ENCODE measurements at places on chromosomes 3 and 15. TPM values are rescaled to one million over a fixed set of nuclear protein-coding genes. Genes with fewer than 3 reads are reported as not detected.

- DNase-seq, result no peak
Measured at GRCh38 chr3:112405845-112406244, 72.9 kb downstream of the CD200 start.

DNA sequence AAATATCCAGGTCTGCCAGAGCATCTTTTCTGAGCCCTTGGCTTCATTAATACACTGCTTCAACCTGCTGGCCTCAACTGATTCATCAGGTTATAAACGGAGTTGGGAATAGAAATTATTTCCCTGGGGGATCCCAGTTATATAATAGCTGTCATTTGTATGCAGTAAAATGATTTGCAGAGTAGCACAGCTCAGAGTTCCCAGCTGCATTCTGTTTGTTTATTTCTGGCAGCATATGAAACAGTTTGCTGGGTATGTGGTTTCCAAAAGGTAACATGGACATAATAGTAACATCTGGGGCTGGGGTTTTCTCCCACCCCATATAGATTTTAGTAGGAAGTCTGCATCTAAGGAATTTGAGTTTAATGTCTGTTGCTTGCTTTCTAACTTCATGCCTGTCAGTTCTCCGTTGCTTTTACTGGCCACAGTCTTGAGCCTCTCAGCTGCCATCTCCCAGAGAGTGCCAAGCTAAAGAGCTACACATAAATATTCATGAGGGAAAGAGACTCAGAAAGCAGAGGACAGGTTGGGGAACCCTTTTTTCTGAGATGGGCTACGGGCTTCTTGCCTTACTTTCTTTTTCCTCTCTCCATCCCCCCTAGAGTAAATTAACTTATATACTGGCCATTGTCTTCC lies 124.6 kb downstream of the TMEM108 start:
- DNase-seq, result no peak

GRCh38 chr3:128349963-128350599 lies 116.6 kb downstream of the DNAJB8 start:
- no peak for DNase-seq

GRCh38 chr15:100166313-100166712 lies 175.5 kb downstream of the ADAMTS17 start:
- no peak for DNase-seq

DNA sequence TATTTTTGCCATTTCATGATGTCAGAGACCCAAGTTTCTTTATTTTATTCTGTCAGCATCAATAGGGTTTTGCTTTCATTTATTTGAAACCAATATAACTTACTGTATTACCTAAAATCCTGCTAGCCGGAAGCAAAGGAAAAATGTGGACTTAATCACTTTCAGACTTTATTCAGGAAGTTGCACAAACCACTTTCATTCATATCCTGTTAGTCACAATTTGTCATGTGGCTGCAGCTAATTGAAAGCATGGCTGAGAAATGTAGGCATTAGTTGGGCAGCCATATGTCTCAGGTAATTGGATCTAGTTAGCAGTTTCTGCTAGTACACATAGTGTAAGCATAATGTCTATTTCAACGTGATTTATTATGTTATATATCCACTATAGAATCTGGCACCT lies 462.3 kb upstream of the SGO1 start:
- DNase-seq, result no peak

- no peak for DNase-seq
Measured at GRCh38 chr3:114089675-114090074, 33.1 kb downstream of the QTRT2 start.

DNA sequence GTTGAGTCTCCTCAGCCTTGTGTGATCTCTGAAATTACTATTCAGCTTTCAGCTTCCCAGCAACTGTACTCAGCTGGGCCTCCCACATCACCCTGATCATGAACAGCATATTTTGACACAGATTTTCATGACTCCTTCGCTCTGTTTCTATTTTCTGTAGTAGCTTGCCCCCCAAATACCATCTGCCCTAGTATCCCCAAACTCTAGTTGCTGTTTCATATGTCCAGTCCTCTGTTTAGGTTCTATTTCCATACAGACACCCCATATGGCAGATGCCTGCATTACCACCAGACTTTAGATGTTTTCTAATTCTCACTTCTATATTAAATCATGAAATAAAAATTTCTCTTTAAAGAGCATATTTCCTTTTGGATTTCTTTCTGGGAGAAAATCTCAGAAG lies 217.2 kb upstream of the ARPP21 start:
- DNase-seq, result no peak

DNA sequence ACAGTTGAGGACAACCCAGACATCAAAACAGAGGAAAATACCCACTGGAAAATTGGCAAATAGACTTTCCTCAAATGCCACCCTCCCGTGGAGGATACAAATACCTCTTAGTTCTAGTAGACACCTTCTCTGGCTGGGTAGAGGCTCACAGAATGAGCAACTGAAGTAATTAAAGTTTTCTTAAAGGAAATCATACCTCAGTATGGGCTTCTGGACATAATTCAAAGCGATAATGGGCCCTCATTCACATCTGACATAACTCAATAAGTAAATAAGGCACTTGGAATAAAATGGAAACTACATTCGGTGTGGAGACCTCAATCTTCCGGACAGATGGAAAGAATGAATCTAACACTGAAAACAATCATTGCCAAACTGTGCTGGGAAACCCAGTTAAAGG lies 115.2 kb upstream of the PLCL2 start:
- DNase-seq, result no peak

GRCh38 chr3:13136426-13136825 lies 63.2 kb upstream of the IQSEC1 start:
- no peak for DNase-seq

DNA sequence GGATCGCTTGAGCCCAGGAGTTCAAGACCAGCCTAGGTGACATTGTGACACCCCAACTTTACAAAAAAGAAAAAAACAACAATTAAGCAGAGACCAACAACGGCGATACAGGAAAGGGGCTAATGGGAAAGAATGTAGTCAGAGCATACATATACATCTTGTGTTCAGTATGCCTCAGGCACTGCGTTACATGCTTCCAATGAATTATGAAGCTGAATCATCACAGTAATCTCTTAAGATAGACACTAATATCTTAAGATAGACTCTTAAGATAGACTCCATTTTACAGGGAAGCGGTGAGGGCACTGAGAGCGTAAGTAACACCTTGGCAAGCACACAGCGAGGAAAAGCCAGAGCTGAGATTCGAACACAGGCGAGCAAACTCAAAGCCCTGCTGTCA lies 6.1 kb upstream of the LDHAL6B start:
- DNase-seq, result no peak

DNA sequence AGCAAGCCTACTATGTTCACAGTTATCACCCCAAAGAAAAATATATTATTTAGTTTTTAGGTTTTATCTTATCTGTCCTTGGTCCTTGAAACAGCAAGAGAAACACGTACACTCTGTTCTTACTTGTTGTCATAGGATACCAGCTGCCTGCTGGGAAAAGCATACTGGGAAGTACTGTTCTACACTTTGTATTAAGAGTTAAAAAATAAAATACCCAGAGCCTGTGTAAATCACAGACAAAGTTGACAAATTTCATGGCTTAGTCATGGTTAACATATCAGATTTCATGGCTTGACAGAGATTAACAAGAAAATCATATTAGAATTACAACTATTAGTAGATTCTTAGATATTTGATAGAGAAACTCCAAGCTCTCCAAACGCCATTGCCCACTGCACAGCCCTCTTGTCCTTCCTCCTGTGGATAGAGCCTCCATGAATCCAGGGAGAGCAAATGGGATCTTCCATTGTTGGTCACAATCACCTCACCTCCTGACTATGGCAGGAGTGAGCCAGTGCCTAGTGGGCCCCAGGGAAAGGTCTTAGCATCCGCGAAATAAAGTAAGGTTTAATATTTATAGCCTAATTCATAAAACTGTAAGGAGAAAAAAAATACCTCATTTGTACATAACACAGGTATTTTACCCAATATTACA lies 128.1 kb upstream of the WNT5A start:
- DNase-seq, result no peak

DNA sequence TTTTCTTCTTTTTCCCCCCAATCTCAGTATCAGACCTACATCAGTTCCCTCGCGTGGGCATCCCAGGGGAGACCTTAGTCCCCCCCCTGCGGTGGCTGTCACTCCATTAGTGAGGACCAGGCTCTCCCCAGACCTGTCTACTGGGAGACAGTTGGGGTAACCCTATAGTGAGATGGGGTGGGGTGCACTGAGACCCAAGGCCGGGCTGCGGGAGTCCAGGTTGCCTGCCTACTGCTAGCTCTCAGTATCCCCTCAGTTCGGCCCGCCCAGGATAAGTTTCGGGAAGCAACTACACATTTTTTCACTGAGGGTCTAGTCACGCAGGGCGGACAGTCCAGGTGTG lies 671 bp upstream of the DCUN1D1 start:
- no peak for DNase-seq

DNA sequence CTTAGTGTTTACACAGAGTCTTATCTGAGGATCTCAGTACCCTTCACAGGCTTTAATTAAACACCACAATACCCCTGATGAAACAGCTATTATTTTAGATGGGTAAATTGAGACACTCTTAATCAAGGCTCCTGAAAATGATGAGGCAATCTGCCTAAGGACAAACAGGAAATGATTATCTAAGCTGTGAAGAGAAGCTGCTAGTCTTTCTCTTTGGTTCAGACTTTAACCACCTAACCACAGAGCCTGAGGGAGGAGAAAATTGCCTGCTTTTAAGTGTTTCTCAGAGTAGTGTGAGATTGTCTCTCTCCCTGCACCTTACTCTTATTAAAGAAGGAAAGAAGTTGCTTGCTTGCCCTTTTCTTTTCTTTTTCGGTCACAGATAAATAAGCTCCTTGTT lies 364.3 kb upstream of the ADAMTS9 start:
- no peak for DNase-seq

DNA sequence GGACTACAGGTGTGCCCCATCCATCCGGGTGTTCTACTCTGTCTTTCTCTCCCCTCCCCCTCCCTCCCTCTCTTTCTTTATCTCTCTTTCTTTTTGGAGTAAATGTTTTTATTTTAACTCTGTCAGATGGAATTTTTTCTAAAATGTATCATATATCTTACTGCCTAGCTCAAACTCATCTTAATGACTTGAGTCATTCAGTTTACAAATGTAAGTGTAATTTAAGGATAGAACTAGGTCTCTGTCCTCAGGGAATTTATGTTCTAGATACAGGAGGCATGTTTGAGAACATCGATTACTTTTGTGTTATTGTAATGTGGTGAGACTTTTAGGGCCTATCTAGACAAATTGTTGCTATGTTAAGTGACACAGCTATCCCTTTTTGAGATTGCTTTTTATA lies 3.5 kb downstream of the TBC1D23 start:
- no peak for DNase-seq

GRCh38 chr3:141050576-141051442 lies at the start of gene SPSB4:
Gene SPSB4 (plus strand): TSS chr3:141051347. CDS start chr3:141066105, 14,758 bp downstream.
- no peak for DNase-seq

- no peak for DNase-seq
Measured at GRCh38 chr3:156792945-156793344, 33.2 kb upstream of the LEKR1 start.

- DNase-seq, result no peak
Measured at GRCh38 chr3:168977716-168978374, 685.7 kb downstream of the MECOM start.

DNA sequence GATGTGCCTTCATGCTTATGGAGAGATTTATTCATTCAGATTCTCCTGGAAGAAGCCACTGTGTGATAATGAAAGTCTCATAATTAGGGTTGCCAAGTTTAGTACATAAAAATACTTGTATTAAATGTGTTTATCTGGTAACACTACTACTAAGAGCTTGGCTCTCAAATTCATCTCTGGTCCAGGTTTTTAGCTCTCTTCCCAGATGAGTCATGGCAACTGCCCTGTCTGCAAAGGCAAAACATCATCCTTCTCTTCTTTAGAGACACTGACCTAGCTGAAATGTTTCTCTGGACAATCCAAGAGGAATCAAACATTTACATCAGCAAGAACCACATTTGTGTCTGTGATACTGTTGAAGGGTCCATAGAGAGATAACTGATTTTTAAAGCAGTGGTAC lies 269.6 kb downstream of the ROBO2 start:
- no peak for DNase-seq

Gene PCLAF
- total RNA-seq, result 100 TPM

Gene GOLGA8G
- total RNA-seq, result not detected

Gene IMPG2
- total RNA-seq, result not detected

Gene TEX55
- not detected for total RNA-seq

Gene PLSCR2
- not detected for total RNA-seq

Data from OCI-LY7 (cell line).